ENCODE measurements at places on chromosomes 1 and 21. TPM values are rescaled to one million over a fixed set of nuclear protein-coding genes. Genes with fewer than 3 reads are reported as not detected.

Gene OPTC
- total RNA-seq, result not detected

DNA sequence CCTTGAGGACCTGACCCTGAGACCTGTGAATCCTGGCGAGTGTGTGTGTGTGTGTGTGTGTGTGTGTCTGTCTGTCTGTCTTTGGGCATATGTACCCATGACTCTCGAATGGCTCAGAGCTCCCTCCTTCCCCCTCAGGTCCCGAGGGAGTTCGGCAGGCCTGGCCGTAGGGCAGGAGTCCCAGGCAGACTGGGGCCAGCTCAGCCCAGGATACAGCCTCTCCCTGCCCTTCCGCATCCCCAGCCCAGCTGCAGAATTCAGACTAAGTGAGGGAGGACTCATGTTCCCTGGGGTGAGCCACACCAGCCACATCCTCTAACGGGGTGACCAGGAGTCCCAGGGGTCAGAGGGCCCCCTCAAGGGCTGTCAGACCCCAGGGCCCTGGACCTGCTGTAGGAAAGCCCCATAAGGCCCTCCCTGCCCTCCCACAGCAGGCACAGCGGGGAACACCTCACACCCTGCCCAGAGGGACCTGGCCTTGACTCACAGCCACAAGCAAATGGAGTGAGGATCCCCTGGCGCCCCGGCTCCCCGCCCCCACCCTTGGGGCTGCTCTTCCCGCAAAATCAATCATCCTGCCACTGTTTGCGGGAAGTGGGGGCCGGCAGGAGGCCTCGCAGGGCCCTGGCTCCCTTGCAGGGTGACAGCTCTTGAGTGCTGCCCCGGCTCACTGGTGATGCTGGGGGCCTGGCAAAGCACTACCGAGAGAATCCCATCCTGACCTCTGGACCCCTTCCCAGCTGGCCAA is 101.7 kb upstream of the CASZ1 start:
- no peaks in the 10 kb centered on the region for H3K36me3 ChIP-seq
- H3K4me1 ChIP-seq, result peaks cover 8% of the 10 kb centered on the region
- H3K27ac ChIP-seq, result no peak overlapping the region
- H3K4me3 ChIP-seq, result no peak overlapping the region
- DNase-seq, result no peak

GRCh38 chr1:36432616-36433015 is 17.6 kb downstream of the OSCP1 start:
- H3K27ac ChIP-seq, result no peak overlapping the region
- H3K36me3 ChIP-seq, result peaks cover 10% of the 10 kb centered on the region
- no peak overlapping the region for H3K4me3 ChIP-seq
- no peaks in the 10 kb centered on the region for H3K4me1 ChIP-seq

DNA sequence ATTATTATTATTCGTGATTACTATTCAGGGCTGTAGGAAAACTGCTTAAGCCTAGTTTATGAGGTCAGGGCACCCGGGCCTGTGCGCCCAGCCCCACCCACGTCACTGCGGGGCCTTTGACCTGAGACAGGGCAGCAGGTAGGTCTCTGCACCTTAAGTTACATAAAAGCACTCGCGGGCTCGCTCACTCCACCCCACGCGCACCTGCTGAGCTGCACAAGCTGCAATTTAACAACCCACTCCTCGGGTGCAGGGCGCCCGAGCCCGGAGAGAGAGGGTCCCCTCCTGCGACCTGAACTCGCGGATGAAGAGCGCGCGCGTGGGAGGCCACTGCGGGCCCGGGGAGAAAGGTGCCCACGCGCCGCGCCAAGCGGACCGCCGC is 477 bp downstream of the ICMT start:
- peaks cover 33% of the 10 kb centered on the region for H3K36me3 ChIP-seq
- H3K4me1 ChIP-seq, result peaks cover 11% of the 10 kb centered on the region

DNA sequence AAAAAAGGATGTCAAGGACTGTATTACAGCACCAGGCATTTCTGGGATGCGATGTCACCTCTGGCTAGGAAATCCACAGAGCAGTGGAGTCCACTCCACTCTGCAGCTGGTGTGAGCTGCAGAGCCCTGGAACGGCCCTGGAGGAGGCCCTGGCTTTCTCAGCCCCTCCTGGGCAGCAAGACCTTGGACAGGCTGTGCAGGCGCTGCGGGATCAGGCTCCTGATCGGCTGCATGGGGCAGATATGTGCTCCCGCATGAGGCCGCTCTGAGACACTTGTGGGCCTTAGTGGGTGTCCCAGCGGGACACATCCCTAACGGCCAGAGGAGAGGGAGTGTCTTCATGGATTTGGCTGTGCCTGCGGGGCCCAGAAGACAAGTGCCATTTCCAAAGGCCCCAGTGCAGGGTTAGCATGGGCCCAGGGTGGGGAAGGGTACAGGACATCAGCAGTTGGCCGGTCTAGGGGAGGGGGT is 6.2 kb downstream of the DNMT3L start:
- no peaks in the 10 kb centered on the region for H3K36me3 ChIP-seq
- peaks cover 7% of the 10 kb centered on the region for H3K4me1 ChIP-seq
- DNase-seq, result no peak
- no peak overlapping the region for H3K27ac ChIP-seq
